A549 (cell line): ENCODE measurements at places on chromosomes 11 and 22.

DNA sequence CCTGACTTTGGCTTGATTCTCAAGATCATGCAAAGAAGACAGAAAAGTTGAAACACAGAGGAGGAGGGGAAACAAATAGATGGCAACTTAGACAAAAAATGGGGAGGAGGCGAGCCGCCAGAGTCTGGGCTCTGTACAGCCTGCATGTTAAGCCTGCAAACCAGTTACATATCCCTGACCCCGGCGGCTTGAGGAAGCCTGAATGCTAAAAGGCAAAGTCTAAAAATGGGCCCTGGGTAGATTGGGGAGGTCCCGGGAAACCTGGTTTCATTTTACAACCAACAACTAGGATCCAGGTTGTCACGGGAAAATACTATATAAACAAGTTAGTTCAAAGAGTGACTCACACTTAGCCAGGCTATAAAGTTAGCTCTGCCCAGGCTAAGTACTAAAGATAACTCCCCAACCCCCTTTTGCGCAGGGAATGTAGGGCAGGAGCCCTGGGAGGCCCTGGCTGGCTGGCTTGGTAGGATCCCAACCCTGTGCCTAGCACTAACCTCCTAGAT lies 18.8 kb upstream of the ZBTB16 start:
- no peak for DNase-seq

GRCh38 chr11:76424379-76424778 lies 20.4 kb upstream of the EMSY start:
- no peak for DNase-seq

DNA sequence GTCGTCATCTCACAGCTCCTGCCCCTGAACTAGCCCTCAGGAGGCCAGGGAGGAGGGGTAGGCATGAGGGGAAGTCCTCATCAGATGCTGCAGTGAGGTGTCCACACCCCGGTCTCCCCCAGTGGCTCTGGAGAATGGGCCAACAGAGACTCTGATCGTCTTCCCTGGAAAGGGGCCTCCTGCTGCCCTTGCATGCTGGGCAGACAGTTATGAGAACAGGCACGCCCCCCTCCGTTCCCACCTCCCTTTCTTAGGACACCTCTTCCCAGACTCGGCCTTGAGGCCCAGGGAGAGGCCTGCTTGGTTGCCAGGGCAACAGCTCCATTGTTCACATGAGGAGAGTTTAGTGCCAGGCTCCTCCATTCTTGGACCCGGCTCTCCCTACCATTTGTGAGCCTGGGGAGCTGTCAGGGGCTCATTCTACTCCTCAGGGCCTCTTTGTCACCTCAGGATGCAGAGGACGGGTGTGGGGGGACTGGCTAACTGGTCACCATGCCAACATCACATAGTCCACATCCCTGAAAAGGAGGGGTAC lies 157.7 kb downstream of the TTC17 start:
- DNase-seq = peak; percentile 7

- DNase-seq = no peak
Observed at GRCh38 chr11:131495423-131495822, 125.0 kb downstream of the NTM start.

DNA sequence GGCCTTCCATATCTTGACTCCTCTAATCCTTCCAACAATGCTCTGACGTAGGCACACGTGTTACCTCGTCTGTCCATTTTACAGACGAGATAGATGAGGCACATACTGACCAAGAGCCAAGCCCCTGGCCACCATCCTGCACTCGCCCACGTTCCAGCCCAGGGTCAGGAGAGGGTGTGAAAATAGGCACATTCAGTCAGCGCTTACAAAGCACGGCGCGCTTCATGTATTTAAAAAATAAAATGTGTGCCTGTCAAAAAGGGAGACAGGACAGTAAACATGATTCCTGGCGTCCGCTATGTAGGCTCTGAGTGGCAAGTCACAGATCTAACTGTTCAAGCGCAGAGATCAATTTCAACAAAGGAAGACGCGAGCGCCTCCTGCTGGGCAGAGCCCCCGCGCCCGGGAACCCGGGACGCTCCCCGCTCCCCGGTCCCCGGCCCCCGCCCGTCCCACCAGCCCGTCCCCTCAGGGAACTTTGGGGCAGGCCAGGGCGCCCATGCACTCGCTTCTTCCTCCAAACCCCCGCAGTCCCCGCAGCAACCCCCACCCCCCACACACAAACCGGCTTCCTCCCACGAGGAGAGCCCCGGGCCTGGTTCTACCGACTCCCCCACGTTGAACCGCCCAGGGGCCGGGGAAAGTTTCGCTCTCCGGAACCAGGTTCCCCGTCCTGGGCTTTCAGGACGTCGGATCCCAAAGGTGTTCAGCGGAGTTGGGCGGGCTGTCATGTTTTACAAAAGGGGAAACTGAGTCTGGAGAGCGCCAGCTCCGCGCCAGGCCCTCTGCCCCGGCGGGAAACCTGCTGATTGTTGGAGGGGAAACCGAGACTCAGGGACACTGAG lies 10.4 kb upstream of the C1QTNF6 start:
- peak; percentile 74 for DNase-seq

DNA sequence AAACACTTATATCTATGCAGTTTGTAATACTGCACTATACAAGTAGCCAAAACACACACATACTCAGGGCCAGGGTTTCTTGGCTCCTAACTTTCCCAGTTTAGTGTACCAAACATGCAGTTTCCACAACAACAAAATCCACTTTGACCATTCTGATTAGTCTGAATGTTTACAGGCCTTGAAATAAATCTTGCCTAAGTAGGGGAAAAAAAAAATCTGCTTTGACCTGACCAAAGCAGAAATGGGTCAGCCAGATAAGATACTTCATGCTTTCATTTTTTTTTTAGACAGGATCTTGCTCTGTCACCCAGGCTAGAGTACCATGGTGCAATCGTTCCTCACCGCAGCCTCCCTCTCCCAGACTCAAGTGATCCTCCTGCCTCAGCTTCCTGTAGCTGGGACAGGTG lies 10.1 kb downstream of the PRR14L start:
- no peak for DNase-seq

DNA sequence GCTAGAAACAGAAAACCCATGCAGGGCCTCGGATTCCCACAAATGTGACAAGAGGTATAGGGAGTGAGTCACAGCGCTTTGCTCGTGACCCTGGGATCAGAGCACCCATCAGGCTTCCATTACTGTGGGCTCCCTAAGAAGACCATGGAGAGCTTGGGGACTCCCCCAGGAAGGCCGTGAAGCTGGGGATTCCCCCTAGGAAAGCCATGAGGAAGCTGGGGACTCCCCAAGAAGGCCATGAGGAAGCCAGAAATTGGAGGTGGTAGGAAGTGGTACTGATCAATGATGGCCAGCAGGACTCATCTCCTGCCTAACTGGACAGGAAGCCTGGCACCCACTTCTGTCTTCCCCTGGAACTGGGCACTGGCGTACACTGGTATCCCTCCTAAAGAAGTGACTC lies 10.1 kb upstream of the DCPS start:
- no peak for DNase-seq

- peak; percentile 23 for DNase-seq
Observed at GRCh38 chr11:57094181-57094935, 87.4 kb upstream of the LRRC55 start.

GRCh38 chr11:1199751-1200610 lies 22.9 kb upstream of the MUC5B start:
- no peak for DNase-seq

DNA sequence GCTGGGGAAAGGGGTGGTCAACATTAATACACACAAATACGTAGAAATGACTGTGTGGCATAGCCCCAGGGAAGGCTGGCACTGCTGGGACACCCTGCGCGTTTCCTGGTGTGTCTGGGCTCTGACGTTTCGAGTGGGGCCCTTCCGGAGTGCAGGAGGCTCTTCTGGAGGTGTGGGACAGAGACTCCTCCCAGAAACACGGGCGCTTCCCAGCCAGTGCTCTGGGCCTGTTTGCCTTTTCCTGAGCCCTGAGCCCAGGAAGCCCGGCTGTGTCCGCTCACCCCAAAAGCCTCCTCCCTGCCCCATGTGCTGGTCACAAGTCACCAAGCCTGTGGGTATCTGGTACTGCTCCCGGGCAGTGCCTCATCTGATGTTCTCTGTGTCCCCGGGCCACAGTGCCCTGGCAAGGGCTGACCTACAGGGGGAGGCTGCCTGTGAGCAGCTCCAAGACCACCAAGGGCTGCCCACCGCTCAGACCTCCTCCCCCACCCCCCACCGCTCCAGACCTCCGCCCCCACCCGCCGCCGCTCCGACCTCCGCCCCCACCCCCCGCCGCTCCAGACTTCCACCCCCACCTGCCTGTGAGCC lies 1133.3 kb downstream of the BRD1 start:
- DNase-seq = no peak

- no peak for DNase-seq
Observed at GRCh38 chr11:76426660-76427059, 18.2 kb upstream of the EMSY start.

GRCh38 chr11:112425121-112425520 lies 164.5 kb upstream of the PLET1 start:
- no peak for DNase-seq

- peak; percentile 27 for DNase-seq
Observed at GRCh38 chr11:43278193-43278956, 33.4 kb upstream of the API5 start.

DNA sequence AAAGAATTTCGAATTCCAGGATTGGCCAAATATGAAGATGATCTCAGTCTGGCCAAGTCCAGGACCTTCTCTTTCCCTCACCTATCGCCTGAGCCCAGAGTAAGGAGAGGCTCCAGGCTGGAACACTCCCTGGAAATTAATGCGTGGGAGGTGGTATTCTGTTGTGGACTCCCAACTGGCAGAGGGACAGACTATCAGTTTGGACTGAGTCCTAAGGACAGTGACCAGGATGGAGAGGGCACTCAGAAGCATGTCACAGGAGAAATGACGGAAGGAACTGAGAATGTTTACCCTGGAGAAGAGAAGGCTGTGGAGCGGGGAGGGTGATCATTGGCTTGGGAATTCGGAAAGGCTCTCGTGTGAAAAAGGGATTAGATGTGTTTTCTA lies 84.4 kb downstream of the RPL27A start:
- no peak for DNase-seq

DNA sequence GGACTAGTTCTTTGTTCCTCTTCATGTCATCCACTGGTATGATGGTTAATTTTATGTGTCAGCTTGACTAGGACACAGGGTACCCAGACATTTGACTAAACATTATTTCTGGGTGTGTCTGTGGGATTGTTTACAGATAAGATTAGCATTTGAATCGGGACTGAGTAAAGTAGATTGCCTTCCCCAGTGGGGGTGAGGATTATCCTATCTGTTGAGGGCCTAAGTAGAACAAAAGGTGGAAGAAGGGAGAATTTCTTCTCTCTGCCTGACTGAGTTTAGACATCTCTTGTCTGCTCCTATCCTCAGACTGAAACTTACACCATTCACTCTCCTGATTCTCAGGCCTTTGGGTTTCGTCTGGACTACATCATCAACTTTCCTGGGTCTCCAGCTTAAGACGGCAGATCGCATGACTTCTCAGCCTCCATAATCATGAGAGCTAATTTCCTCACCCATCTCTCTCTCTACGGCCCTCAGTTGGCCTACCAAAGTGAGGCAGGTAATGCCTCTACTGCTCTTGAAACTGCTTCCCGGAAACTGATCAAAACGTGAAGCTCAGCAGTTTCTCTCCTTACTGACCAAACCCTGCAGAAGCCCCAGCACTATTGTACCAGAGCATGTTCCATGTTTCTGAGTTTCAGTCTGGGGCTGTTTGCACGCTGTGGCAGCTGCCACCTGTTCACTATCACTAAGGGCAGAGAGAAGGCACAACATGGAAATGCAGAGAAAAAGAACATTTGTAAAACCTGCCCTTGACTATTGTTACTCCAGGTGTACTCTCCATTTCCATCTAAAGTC lies 95.4 kb downstream of the NXPE2 start:
- DNase-seq = no peak

- no peak for DNase-seq
Observed at GRCh38 chr11:119585043-119585781, 143.8 kb downstream of the NECTIN1 start.

GRCh38 chr11:77525455-77526091 lies 51.7 kb upstream of the PAK1 start:
- DNase-seq = no peak

DNA sequence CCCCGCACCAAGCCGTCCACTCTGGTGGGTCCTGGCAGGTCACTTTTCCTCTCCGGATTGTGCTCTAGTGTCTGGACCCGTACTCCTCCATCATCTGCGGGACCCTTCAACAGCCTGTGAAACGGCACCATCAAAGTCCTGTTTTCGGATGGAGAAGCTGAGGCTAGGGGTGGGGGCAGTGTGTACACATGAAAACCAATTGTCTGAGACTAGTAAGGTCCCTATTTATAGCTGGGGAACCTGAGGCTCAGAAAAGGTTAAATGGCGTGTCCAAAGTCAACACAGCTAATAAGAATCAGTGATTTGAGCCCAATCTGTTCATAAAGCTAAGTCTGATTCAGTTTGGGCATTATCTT lies 668 bp upstream of the LRRC32 start:
- DNase-seq = no peak

DNA sequence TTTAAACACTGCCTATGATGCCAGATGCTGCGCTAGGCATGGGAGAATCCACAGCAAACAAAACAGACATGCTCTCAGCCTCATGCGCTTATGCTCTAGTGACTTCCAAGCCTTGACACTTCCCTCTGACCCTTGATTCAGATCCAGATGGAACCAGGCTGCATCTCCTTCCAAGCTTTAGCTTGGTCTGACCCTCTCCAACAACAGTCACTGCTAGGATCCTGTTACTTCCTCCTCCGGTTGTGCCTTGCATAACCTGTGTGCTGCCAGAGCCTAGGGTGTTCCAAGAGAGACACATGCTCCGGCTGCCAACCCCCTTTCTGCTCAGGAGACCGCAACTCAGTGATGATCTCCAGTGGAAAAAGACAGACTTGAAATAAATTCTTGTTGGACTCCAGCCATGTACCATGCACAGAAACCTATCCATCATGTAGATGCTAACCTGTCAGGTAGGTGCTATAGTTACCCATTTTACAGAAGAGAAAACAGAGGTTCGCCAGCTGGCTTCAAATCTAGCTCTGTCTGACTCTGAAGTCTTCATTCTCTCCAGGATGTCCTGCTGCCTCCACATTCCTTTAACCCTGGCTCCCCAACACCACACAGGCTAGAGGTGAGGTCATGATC lies 136.3 kb upstream of the TEAD1 start:
- no peak for DNase-seq

DNA sequence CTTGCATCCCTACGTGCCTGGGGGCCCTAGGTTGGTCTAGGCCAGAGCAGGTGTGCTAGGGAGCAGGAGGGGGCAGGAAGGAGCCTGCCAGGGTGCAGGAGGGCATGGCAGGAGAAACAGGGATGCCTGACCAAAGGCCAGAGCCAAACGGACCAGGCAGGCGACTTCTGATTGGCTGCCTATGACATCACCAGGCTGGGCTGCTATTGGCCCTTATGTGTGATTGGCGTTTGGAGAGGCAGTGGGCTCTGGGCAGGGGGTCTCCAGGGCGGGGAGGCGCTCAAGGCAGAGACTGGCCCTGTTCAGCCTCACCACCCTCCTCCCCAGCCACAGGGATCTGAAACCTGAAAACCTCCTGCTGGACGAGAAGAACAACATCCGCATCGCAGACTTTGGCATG lies 44.4 kb downstream of the MOB2 start:
- peak; percentile 42 for DNase-seq

- no peak for DNase-seq
Observed at GRCh38 chr11:94909371-94909820, 64.0 kb downstream of the CWC15 start.

GRCh38 chr22:46250035-46250782 lies at the start of gene CDPF1:
CDPF1 (minus strand) TSS chr22:46250293; CDS start chr22:46248284, 2,009 bp downstream.
- DNase-seq = peak; percentile 77

- DNase-seq = peak; percentile 53
Observed at GRCh38 chr11:79062814-79063762, 377.7 kb downstream of the TENM4 start.
